ENCODE measurements at places on chromosomes 13 and 19.

DNA sequence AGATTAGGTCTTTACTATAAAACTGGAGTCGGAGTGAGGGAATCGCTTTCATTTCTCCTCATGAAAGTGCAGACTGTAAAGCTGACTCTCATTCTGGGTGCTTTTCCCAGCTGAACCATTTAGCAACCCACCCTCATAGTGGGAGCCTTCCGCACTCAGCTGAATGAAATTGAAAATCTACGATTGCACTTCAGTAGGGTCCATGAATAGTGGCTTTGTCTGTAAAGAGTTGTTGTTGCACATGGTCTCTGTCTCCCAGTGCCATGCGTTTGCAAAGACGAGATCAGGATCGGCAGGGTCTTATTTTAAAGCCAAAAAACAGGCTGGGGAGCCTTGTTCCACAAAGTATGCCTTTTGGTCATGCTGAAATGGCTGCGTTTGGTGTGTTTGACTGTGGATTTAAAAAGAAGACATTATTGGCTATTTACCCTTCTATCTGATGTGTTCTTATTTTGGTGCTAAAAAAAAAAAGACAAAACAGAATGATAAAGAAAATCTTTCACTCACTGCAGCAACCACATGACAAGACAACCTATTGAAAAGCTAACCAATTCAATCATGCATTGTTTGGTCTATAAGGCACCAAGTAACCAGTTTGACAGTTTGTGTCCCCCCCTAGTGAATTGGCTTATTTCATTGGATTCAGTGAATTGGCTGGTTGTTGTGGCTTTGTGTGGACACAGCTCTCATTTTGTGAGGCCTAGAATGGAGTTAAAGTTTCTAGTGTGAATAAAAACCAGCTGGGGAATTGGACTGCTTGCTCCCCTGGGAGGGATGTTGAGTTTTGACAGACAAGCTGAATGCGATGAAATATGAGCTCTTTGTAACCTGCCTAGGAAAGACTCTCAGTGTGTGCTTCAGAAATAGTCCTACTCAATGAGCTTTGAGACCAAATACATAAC lies 65.6 kb downstream of the ARHGAP35 start:
- DNase-seq, result no peak

- no peak for DNase-seq
These were observed 1.2 kb downstream of the PTPRS start for GRCh38 chr19:5339198-5339949.

- DNase-seq, result no peak
These were observed 157.5 kb upstream of the ZNF536 start for GRCh38 chr19:30214651-30215051.

- no peak for DNase-seq
These were observed 42.5 kb upstream of the ANKRD10 start for GRCh38 chr13:110957181-110957884.

DNA sequence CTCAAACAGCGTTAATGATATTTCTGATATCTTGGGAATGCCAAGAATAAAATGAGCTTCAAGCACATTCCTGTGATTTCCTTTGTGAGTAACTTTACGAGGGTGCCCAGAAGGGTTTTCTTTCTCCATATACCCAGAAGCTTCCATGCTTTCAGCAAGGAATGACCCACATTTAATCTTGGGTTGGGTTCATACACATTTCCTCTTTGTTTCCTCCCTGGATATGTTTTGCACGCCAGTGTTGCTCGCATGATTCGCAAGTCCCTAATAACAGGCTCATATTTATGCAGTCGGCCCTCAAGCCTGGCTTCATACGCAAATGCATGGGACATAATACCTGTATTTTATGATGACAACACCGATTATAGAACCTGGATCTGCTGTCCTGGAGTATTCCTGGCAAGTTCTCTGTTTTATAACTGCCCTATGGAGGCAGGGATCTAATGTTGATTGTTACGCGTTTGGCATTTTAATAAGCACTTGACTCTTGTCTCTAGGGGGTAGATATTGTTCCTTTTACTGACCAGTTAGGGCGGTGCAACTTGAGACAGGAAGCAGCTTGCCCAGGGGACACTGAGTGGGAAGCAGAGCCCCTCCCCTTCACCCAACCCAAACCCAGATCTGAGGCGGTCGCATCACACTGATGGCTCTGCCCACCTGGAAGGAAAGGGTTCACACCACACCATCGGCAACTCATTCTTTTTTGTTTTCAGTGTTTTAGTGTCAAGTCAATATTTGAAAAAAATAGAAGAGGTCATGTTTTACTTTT lies 220.4 kb upstream of the SOX1 start:
- peak; percentile 13 for DNase-seq

GRCh38 chr19:17534767-17535166 lies 20.7 kb upstream of the COLGALT1 start:
- no peak for DNase-seq

GRCh38 chr13:87769445-87769844 lies 98.3 kb downstream of the SLITRK5 start:
- no peak for DNase-seq

DNA sequence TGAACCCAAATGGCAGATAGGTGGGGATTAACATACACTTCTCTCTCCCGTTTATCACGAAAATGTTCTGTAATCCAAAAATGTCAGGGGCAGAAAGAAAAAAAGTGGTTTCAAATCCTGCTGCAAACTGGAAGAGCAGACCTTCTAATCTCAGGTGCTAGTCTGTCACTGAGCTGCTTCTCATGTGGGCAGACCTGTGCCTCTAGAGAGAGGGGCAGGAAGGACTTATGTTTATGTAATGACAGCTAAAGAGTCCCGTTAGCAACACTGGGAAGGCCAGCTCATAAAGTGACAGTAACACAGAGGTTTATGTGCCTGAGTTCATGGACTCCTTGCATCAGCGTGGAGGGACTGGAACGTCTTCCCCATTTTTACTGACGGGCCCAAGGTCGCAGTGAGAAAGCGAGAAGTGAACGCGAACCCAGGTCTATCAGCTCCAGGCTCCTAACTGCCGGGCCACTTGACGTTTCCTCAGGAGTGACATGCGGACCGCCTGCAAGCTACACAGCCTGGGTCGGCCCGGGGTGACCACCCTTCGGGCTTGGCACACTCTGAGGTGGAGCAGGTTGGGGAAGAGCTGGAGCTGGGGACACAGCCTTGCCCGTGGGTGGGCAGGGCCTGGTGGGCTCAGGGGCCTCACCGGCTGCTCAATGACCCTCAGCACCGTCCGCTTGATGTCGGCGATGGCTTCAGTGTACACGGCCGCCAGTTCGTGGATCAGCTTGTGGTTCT lies 9.6 kb upstream of the RSPH6A start:
- no peak for DNase-seq

- DNase-seq, result no peak
These were observed 10.4 kb downstream of the TSPAN16 start for GRCh38 chr19:11306337-11306736.
